Dermis microvascular lymphatic vessel endothelial cell (primary cell): ENCODE measurements at places on chromosomes 7 and 10. TPM values are rescaled to one million over a fixed set of nuclear protein-coding genes. Genes with fewer than 3 reads are reported as not detected.

SPDYE16 gene
- 0.13 TPM in 1 of 2 replicates, not detected in the other for total RNA-seq

ACSM6 gene
- not detected in 2 replicates for total RNA-seq

NXPH1 gene
- total RNA-seq, result not detected in 2 replicates

TMEM236 gene
- 0.38 and 0.64 TPM in 2 replicates for total RNA-seq

CDC14C gene
- under 0.01 TPM in 1 of 2 replicates, not detected in the other for total RNA-seq

RASA4B gene
- total RNA-seq, result 2.6 and 2.8 TPM in 2 replicates

PRSS1 gene
- total RNA-seq, result not detected in 2 replicates

TRIM56 gene
- 8.9 and 11.6 TPM in 2 replicates for total RNA-seq

GHRHR gene
- not detected in 2 replicates for total RNA-seq

GIMAP8 gene
- total RNA-seq, result 103 and 157 TPM in 2 replicates

MACROH2A2 gene
- under 0.01 TPM in 1 of 2 replicates, not detected in the other for total RNA-seq

ENTPD7 gene
- 18.4 and 20.7 TPM in 2 replicates for total RNA-seq

INHBA gene
- 0.51 and 1.3 TPM in 2 replicates for total RNA-seq
